Transverse colon (tissue), 4 donors: ENCODE measurements at places on chromosomes 5 and 9. TPM values are rescaled to one million over a fixed set of nuclear protein-coding genes. Genes with fewer than 3 reads are reported as not detected.
A peak's percentile ranks its signal among the peaks of the same experiment; 100 is the strongest.

GRCh38 chr9:137358126-137358525 is 56.1 kb upstream of the NRARP start:
- DNase-seq: no peak

DNA sequence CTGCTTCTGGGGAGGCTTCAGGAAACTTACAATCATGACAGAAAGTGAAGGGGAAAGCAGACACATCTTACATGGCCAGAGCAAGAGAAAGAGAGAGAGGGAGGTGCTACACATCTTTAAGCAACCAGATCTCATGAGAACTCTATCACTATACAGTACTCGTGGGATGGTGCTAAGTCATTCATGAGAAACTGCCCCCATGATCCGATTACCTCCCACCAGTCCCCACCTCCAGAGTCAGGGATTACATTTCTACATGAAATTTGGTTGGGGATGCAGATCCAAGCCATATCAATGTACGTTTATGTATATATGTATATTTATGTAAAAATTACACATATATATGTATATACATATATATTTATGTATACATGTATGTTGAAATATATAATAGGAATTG is 54.4 kb upstream of the CCDC112 start:
- no peak for DNase-seq

Gene PPIP5K2
- total RNA-seq: 64.6 TPM

DNA sequence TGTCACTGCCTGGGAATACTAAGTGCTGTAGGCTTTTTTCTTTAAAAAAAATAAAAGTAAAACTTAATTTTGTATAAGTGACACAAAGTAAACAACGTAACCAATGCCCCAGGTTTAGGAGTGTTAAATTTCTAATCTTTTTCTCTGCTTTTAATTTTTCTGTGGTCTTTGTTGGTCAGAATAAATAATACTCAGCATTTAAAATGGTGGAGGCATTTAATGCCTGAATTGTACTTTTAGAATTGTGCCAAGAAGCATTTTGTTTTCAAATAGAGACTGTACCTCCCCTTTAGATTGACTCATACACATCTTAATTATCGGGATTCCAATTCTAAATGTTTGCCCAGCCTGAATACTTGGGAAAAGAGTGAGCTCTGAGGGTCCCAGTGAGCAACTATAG is 1.6 kb downstream of the DMXL1 start:
- DNase-seq: no peak

DNA sequence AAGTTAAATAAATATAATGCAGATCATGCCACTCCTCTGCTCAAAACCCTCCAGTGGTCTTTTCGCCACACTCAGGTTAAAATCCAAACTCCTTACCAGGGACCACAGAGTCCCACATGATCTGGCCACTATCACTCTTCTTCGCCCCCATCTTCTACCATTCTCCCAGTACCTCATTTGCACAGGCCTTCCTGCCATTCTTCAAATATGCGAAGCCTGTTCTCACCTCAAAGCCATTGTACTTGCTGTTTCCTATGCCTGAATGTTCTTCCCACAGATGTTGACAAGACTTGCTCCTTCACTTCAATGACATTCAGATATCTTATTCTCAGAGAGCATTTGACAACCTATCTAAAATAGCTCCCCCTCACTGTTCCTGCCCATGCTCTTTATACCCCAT is 10.9 kb downstream of the TEX10 start:
- no peak for DNase-seq

GRCh38 chr5:37725185-37725584 is 114.7 kb downstream of the GDNF start:
- no peak for DNase-seq

DNA sequence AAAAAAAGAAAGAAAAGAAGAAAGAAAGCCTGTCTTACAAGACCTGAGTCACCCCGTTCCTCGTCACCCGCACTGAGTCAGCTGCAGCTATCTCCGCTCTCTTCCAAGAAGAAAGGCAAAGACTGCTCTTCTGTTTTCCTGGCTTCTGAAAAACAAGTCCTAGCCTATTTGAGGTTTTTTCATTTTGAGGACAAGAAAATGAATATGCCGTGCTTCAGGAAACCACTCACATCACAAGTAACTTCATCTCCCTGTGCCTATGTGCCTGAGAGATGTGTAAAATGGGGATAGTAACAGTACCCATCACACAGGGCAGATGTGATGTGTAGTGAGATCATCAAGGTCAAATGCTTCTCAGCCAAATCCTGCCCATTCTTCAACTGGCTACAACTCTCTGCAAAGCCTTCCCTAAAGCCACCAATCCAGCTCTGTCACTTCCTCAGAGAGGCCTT is 78.4 kb downstream of the GLDC start:
- no peak for DNase-seq

Gene SPATA31D4
- total RNA-seq: not detected

- no peak for DNase-seq
Measured at GRCh38 chr9:17970277-17970676, 391.4 kb downstream of the SH3GL2 start.

Gene NSG2
- not detected for total RNA-seq

Gene OBP2B
- total RNA-seq: not detected

- peak; percentile 35 for DNase-seq
Measured at GRCh38 chr9:38278457-38278856, 114.0 kb upstream of the ALDH1B1 start.

Gene LIFR
- 28.1 TPM for total RNA-seq

- no peak for DNase-seq
Measured at GRCh38 chr5:5192681-5193080, 52.6 kb downstream of the ADAMTS16 start.

DNA sequence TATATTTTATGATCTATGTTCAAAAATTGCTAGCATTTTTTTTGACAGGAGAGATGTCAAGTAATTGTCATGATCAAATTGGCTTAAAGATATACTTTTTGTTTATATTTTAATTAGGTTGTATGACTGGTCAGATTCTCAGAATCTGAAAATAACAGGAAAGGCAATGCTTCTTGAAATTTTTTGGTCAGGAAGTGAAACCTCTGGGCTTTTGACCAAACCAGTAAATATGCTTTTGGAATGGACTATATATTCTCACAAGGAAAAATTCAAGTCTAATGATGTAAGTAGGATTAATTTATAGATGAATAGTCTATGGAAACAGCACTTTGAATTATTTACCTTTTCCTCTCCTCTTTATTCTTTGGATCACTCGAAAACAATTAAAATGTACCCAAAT is 52.3 kb downstream of the SLF1 start:
- DNase-seq: no peak

DNA sequence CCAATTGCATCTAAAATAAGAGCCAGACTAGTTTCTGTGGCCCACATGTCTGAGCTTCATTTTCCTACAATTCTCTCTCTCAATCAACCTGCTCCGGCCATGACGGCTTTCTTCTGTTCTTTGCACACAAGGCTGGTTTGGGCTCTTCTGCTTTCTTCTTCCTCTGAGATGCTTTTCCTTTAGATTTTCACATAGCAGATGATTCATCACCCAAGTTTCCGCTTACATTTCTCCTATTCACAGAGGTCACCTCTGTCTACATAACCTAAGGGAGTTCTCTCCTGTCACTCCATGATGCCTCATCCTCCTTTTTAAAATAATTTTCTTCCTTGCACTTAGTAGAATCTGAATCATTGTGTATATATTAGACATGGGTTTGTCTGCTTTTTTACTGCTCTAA is 334.6 kb upstream of the TUSC1 start:
- no peak for DNase-seq

Gene MCCC2
- total RNA-seq: 36.4 TPM

DNA sequence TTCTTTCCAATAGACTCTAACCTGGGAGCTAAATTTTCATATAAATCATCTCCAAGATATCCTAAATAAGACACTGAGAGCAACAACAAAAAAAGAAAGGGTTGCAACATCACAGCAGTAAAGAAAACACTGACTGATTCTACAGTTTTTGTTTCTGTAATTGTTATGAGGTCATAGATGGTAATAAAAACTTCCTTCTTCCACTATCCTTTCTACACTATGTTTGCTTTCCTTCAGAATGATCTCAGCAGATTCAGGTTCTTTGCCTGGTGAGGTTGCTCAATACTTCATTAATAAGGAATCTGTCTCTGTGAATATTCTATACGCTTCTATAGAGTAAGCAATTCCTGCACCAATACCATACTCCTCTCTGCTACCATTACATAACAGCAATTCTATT is 835.6 kb upstream of the GRAMD2B start:
- DNase-seq: no peak

GRCh38 chr5:142107736-142108431 is 695 bp upstream of the NDFIP1 start:
- no peak for DNase-seq

DNA sequence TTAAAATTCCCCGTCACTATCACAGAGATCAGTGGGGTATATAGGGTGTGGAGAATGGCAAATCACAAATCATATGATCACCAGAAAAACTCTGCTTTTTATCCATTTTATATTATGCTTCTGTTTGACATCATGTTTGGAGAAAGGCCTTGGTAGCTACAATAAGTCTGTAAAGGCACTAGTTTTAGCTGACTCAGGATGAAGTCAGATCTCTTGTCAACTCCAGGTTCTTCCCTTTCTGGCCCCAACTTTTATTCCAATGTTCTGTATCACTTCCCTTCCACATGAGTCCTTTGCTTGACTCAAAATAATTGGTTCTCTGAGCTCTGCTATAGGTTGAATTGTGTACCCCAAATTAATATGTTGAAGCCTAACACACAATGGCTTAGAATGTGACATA is 484.9 kb downstream of the PTPRD start:
- no peak for DNase-seq

DNA sequence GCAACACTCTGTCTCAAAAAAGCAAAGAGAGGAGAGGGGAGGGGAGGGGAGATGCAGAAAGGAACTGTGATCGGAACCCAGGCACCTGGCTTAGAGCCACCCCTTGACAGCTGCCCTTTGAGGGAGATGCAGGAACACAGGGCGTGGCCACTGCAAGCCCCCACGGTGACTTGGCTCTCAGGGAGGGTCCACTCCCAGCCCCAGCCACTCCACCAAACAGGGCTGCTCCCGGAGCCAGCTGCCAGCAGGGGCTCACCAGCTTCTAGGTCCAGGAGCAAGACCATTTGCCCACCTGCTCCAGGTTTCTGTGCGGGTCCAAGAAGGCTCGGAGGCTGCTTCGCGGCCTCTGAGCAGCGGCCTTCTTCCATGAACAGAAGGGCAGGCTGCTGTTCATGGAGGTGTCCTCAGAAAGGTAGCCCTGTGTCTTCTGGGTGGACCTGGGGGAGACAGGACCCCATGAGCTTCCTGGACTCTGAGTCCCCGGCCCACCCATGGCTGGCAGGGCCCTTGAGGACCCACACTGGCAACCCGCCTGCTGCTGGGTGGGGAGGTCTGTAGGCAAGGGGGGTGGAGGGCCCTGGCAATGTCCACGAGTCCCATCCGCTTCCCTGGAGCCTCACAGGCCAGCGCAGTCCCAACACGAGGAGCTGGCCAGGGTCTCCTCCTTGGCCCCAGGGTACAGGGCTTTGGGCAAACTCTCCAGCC is 7.9 kb downstream of the C9orf50 start:
- no peak for DNase-seq

Gene PCBD2
- total RNA-seq: 28.9 TPM

GRCh38 chr9:137041124-137041523 is 4.9 kb downstream of the NPDC1 start:
- no peak for DNase-seq

Gene ECSCR
- total RNA-seq: 2.2 TPM

GRCh38 chr5:42230839-42231238 is 192.4 kb upstream of the GHR start:
- no peak for DNase-seq

Gene KCNMB1
- 17.2 TPM for total RNA-seq

GRCh38 chr5:36985387-36985786 is 108.8 kb downstream of the NIPBL start:
- no peak for DNase-seq

GRCh38 chr5:123093601-123094236 is 4.7 kb downstream of the PRDM6 start:
- DNase-seq: no peak

Gene GARNL3
- 19.5 TPM for total RNA-seq

Gene LOX
- 1.2 TPM for total RNA-seq

DNA sequence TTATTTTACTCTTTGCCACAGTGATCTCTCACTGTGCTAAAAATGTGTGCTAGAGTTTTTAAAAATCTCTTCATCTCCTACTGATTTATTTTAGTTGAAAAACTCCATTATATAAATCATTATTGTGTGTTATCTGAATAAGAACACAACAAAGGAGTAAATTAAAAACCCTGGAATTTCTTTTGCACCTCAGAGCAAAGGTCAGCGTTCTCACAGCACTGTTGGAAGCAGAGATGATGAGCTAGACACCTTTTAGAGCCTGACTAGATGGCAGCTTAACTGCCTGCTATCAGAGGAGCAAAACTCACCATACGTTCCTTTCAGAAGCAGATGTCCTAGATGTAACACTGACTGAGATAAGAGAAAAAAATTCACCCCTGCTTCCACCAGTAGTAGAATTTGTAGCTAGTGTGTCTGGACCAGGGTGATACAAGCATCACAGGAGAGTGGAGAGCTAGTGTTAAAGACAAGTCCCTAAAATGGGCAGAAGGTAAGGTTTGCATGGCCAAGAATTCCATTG is 147.1 kb downstream of the ENTREP1 start:
- no peak for DNase-seq

Gene LURAP1L
- total RNA-seq: 26.1 TPM

DNA sequence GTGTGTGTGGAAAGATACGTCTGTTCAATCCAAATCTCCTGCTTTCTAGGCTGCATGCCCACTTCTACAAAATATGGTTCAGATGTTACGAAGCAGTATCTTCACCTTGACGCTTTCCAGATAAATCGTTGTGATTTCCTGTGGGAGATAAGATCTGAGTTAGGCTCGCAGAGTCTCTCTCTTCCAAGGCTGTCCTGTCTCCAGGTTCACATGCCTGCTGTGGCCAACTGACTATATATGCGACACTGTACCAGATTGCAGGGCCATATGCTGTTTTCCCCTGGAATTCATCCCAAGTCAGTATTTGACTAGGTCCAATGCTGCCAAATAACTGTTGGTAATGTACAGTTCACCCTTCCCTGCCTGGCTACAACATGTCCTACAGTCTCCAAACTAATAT is 47.9 kb downstream of the TMEM252 start:
- DNase-seq: no peak

DNA sequence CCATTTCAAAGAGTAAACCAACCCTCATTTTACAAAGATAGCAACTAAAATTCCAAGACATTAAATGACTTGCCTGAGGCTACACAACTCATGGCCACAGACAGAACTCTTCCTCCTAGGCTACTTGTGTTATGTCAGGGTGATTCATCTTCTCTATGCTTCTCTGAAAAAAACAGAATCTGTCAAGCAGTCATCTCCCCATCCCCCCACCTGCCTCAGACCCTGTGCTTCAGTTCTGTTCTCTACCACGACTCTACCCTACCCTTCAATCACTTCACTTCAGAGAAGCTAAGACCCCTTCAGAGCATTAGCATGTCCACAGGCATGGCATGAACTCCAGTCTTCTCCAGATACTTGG is 277.7 kb upstream of the PTGER4 start:
- DNase-seq: no peak

GRCh38 chr5:109935833-109936490 is 246.2 kb downstream of the MAN2A1 start:
- DNase-seq: no peak

GRCh38 chr5:139848508-139849100 is 53.0 kb downstream of the PSD2 start:
- no peak for DNase-seq
